ENCODE measurements at places on chromosomes 2 and 18.

DNA sequence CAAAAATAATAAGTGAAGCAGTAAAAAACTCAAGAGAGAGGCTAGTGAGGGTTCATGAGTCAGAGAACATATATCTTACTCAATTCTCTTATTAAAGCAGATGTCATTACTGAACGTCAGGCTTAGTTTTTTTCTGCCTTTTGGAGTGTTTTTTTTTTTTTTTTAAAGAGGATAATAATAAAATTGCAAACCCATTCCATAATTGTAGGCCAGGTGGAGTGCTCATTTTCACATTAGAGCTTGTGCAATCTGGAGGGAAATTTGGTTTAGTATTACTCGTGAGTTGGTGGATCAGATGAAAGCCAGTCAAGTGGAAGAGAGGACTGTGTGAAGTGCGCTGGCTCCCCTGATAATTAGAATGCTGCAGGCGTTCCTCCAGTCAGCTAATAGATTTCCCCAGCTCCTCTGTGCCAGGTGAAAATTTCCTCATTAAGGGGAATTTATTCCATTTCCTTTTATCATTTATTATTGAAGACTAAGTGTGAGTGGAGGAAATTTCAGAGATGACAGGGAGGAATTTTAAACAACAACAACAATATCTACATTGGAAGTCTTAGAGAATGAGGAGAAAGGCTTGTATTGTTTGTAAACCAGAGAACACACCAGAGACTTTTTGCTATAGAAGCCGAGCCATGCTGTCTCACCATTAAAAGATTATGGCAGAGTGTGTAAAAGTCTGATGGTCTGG lies 74.6 kb downstream of the CPS1 start:
- peak; percentile 50 for DNase-seq

DNA sequence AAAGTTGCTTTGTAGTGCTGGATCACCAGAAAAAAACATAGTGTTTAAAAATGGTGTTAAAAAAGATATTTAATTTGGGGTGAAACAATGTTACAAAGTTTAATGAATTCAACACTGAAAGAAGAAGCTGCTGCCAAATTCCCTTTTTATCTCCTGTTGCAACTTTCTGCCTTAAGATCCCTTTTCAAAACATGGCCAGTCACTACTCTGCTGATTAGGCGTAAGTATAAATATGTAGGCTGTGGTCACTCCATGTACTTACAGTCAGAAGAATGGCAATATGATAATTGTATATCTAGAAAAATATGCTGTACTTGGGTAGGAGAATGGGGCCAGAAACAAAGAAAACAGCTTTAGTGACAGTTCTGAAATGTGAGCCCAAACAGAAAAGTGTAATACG lies 123.5 kb upstream of the ZBTB14 start:
- no peak for DNase-seq

DNA sequence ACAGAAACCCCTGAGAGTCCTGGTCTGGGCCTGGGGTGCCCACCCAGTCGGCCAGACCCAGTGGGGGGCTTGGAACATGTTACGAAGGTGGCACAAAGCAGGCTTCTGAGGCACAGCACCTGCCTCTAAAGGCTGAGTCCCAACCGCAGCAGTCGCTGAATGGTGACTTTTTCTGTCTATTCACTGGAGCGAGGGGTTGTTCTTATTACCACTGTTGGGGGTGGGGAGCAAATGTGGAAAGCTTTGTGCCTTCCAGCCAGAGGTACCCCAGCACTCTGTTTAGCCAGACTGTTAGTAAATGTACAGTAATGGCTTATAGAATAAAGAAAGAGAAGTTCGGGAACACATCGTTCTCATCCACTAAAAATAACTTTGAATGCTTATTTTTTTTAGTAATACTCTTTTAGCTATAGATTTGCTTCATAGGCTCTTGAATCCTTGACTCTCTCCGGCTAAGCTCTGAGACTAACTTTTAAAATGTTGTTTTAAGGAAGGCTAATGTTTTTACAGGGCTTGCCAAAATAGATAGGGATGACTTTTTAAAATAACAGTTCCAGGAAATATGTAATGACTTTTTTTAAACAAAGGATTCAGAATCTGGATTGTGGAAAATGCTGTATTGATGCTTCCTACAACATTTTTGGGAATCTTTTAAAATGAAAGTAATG lies 23.4 kb upstream of the PTPN2 start:
- no peak for DNase-seq

DNA sequence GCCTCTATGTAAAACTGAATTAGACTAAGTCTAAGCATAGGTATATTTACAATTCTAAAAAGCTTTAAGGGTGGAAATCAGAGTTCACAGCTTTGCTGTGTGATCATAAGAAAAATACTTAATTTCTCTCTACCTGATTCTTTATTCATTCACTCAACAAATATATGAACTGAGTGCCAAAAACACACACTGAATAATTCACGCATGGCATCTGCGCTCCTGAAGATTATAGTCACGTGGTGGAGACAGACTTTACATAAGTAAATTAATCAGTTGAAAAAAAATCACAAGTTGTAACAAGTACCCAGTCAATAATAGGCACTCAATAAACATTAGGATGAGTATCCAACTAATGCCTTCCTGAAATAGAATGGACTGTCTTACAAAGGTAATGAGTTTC lies 351.6 kb downstream of the METTL4 start:
- no peak for DNase-seq

DNA sequence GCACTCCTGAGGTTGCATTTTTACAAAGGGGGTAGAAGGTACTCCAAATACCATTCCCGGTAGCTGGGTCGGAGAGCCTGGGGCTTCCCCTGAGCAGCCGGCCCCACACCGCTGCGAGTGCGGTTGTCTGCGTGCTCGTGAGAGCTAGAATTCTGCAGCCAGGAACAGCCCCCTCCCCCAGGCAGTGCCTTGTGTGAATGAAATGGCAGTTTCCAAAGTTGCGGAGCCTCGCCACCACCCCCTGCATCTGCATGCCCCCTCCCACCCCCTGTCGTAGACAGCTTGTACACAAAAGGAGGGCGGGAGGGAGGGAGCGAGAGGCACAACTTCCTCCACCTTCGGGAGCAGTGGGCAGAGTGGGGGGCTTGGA lies 1.1 kb downstream of the MYCN start:
- no peak for DNase-seq

GRCh38 chr2:241844066-241844728 lies 14.5 kb downstream of the PDCD1 start:
- peak; percentile 68 for DNase-seq

- DNase-seq, result no peak
Measured at GRCh38 chr2:46537624-46538295, 58.4 kb downstream of the TMEM247 start.
